NCI-H2107 (cell line): ENCODE measurements at places on chromosomes 5 and 9.

GRCh38 chr5:175652741-175653663, 4.9 kb upstream of the HRH2 start:
- no peak for DNase-seq

DNA sequence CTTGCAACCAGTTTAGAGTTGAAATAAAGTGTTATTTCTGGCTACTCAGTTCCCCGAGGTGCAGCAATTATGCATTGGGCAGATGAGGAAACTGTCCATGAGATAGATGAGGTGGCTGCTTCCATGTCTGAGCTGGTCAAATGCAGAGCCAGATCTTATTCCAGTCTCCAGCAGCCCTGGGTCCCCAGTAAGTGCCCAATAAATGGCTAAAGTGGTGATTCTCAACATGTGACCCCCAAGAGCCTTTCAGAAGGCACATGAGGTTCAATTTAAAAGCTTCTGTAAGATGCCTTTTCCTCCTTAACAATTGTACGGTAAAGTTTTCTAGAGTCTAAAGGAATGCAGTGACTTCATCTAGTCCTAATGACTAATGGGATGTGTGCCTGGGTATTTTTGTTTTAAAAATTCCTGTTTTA, 17.5 kb downstream of the ATOX1 start:
- no peak for DNase-seq

DNA sequence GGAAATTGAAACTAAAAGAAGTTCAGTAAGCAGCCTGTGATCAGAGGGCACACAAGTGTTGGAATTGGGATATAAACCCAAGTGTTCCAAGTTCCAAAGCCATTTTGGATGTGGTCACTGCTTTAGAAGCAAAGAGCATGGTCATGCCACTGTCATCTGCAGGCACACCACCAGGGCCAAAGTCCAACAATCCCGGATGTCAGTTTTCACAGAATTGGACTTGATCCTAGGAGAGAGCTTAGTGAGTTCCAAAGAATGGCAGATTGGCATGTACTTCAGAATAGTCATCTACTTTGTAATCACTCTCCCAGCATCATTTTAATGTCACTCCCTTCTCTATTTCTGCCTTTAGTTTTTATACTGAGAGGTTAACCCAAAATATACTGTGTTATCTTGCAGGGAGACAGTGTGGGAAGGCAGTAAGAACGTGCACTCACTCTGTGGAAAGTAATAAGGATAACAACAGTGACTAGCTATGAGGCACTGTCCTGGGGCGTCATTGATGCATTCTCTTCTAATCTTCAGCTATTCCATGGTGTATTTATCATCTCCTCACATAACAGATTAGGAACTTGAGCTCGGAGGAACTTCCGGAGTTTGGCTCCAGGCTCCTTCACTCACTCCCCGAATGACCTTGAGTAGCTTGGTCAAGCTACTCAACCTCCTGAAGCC, 388.0 kb downstream of the ACTL7B start:
- no peak for DNase-seq

- no peak for DNase-seq
These were observed 159.2 kb downstream of the SNCAIP start for GRCh38 chr5:122471031-122471751.

GRCh38 chr5:168432903-168433302, 53.4 kb upstream of the RARS1 start:
- no peak for DNase-seq

DNA sequence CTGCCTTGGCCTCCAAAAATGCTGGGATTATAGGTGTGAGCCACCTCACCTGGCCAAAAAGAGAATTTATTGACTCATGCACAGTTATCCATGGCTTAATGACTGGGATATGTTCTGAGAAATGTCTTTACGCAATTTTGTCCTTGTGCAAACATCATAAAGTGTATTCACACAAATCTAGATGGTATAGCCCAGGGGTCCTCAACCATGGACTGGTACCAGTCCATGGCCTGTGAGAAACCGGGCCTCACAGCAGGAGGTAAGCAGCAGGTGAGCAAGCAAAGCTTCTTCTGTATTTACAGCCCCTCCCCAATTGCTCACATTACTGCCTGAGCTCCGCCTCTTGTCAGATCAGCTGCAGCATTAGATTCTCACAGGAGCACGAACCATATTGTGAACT, 12.4 kb upstream of the SIL1 start:
- no peak for DNase-seq

GRCh38 chr5:160537116-160537515, 115.5 kb downstream of the PTTG1 start:
- DNase-seq: no peak

- no peak for DNase-seq
These were observed 689.4 kb upstream of the WWC1 start for GRCh38 chr5:167602067-167602466.

DNA sequence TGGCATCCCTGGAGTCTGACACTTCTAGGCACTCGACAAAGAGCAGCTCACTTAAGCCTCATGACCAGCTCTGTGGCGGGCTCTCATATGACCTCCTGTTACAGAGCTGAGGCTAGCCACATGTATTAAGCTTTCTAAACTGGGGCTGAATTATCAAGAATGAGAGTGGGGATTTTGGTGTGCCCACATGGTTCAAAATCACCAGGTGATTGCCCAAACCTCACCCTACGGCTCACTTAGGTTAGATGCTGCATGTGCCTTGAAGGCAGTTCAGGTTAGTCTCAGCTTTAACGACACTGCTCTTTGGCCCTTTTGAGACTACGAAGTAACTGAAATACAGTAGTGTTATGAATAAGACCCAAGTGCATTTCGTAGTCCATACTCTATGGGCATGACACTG, 39.4 kb upstream of the SMIM32 start:
- no peak for DNase-seq

DNA sequence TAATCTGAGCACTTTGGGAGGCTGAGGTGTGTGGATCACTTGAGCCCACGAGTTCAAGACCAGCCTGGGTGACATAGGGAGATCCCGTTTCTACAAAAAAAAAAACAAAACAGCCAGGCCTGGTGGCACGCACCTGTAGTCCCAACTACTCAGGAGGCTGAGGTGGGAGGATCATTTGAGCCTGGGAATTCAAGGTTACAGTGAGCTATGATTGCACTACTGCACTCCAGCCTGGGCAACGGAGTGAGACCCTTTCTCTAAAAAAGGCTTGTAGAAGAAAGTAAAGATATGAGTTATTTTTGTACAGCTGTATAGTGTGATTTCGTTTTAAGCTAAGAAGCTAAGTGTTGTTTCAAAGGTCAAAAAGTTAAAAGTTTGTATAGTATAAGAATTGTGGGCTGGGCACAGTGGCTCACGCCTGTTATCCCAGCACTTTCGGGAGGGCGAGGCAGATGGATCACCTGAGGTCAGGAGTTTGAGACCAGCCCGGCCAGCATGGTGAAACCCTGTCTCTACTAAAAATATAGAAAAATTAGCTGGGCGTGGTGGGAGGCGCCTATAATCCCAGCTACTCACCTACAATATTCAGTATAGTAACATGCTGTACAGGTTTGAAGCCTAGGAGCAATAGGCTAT, 18.8 kb downstream of the UBE2R2 start:
- no peak for DNase-seq

- no peak for DNase-seq
These were observed 51.9 kb upstream of the ENTREP1 start for GRCh38 chr9:69273161-69273560.

DNA sequence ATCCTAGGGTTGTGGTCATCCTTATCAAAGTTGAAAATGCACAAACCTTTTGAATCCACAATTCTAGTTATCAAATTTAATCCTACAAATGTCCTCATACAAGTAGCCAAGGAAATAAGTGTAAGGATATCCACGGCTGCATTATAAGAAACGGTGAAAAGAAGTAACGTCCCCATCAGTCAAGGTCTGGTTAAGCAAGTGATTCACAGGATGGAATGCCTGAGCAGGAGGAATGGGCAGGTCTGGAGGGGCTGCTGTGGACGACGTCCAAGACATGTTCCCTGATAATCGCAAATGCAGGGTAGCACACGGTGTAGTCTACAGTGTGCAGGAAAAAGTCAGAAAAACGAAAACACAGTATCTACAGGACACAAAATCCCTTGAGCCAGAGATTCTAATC, 118.6 kb downstream of the ADAMTS2 start:
- DNase-seq: no peak

DNA sequence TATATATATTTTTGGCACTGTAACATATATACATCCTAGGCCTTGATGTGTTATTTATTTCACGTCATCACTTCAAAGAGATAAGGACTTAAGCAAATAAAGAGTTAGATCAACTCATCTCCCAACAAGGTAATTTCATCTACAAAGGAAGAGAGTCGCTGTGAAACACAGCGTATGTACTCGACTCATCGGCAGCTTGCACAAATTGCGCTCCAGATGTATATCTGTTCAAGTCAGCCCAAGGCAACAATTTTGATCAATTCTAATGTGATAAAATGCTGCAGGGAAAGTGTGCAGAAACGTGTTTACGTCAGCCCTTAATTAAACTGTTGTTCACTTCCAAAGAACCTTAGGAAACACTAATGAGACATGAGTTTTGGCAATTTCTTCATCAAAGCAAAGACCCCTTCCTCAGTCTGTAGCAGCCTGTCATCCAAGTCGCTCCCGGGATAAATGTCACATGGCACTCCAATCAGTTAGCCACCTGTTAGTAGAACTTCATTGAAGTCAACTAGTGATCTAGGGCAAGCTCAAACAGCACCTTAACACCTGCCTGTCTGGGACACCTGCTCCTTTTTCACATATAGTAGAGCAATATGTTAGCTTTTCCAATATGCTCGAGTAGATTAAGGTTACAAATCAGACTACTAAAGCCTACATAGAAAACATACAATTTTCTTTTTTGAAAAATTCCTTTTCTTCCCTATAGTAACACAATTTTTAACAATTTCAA, 182.4 kb downstream of the NFIB start:
- DNase-seq: no peak

DNA sequence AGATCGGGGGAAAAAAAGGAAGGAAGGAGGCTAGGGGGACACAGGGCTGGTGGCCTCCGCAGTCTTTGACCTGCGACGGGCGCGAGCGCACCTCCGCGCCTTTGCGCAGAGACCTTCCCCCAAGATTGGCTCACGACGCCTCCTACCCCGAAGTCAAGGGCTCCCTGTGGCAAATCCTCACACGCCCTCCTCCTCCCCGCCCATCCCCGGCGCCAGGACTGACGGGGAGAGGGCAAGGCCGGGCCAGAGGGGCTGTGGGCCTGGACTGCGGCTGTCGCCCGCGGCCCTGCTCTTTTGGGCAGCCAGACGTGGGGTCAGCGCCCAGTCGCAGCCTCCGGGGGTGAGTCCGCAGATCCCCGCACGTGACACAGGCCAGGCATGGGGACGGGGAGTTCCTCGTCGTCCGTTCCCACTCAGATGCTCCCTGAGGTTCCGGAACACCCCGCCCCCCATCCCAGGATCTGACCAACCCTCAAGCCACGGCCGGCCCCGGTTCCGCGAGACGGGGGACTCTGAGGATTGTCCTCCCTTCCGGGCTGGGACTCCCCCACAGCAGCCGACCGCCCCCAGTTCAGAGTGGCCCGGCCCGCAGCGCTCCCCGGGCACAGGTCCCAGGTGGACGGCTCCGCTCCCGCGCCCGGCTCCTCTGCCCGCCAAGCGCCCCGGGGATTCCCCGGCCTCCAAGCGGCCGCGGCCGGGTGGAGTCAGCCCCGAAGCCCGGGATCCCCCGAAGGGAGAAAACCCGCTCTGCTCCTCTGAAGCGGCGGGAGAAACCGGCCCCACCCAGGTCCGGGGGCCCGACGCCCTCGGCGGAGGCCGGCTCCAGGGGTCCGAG, 543 bp upstream of the ANKRD33B start:
- no peak for DNase-seq

DNA sequence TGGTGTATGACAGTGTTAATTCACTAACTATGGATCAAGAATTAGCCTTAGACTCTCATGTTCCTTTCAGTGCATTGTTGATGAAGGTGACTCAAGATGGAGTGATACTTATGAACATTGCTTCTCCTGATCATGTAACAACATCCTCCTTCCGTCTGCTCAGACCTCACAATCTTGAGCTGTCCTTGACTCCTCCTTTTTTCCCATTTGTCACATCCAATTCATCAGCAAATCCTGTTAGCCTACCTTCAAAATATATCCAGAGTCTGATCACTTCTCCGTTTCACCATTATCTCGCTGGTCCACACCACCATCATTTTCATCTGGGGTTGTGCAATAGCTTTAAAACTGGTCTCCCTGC, 9.2 kb upstream of the SEMA6A start:
- no peak for DNase-seq

DNA sequence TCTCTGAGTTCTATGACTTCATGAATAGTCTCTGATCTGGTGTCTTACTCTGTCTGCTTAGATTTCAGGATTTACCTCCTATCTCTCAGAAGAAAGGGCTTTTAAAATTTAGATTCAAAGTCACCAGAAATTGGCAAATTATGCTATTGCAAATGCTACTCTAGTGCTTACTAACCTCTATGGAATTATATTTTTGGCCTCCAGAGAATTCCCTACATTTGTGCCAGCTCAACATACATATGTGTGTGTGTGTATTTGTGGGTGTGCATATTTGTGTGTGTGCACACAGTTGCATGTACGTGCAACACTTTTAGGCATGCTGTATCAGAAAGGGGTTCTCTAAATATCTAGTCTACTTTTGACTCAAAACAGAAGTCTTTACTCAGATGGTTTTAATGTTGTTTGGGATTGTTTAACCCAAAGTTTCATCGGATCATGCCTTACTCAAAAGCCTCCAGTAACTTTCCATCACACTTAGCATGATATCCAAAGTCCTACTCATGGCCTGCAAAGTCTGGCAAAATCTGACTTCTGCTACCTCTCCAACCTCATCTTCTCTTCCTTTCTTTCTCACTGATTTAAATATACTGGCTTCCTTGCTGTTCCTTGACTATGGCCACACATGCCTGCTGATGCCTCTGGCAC, 147.6 kb upstream of the NR3C1 start:
- DNase-seq: no peak

GRCh38 chr9:99264070-99264680, 42.1 kb downstream of the SEC61B start:
- DNase-seq: no peak

- DNase-seq: no peak
These were observed 335.3 kb upstream of the ACTBL2 start for GRCh38 chr5:57817924-57818323.

DNA sequence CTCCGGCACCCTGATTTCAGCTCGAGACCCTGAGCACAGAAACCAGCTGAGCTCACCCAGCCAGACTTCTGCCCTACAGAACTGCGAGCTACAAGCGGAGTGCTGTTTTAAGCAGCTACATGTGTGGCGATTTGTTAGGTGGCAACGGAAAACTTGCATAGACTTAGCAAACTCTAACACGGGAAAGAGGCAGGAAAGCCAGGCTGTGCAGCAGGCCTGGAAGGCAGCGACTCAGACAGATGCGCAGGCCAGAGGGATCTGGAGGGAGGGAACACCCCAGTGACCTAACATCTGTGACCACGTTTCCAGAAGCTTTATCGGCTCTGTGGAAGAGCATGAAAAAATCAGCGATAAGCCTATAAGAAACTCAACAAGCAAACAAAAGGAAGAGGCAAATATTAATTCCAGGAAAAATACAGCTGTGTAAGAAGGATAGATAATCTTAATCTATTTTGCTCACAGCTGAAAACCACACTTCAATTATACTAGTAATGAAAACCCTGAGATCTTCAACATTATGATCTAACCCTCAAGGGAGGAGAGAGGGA, 11.0 kb downstream of the UBAC1 start:
- DNase-seq: no peak
